ENCODE measurements at places on chromosomes 12 and 14.

- no peak for DNase-seq
Measured at GRCh38 chr12:65419284-65420072, 141.0 kb downstream of the MSRB3 start.

- no peak for DNase-seq
Measured at GRCh38 chr12:102675672-102676071, 195.3 kb upstream of the IGF1 start.

GRCh38 chr14:23047751-23048693 lies 6.0 kb downstream of the PSMB11 start:
- DNase-seq: no peak

DNA sequence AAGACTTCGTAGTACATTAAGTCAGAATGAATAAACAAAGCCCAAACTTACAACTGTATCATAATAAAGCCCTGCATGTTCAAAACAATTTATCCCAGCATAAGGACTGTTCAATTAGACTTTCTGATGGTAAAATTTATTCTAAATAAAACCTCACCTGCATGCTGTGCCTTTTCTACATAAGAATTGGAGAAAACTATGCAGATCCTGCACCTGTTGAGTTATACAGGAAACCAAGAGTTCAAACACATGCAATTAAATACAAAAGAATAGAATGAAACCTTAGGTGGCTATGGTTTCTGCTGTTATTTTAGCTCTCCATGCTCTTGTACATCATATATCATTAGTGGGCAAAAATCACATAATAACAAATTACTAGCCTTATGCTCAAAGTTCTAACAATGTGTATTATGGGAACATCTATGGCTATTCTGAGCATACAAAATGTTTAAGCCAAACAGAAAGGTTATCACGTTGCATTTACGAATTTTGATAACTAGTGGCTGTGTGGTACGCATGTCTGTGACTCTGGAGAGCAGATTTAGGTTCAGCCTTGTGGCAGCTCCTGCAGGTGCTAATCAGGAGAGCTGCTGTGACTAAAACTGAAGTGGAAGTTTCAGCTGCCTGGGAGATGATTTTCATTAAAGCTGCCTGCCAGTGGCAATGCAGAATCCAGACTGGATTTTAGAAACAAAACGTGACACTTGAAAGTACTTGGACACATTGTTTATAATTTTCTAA lies 36.1 kb upstream of the LRFN5 start:
- no peak for DNase-seq
